ENCODE measurements at places on chromosomes 4 and X.
A peak's percentile ranks its signal among the peaks of the same experiment; 100 is the strongest.

GRCh38 chrX:47915886-47916493, 79.3 kb downstream of the ZNF81 start:
- no peaks in the 10 kb centered on the region for H3K4me1 ChIP-seq
- no peak overlapping the region for H3K4me3 ChIP-seq
- H3K27me3 ChIP-seq: no peaks in the 10 kb centered on the region
- H3K27ac ChIP-seq: no peak overlapping the region

GRCh38 chr4:147340111-147340510, 140.8 kb upstream of the EDNRA start:
- H3K27ac ChIP-seq: peak overlapping the region; percentile 37
- H3K27me3 ChIP-seq: no peaks in the 10 kb centered on the region
- H3K4me1 ChIP-seq: no peaks in the 10 kb centered on the region
- H3K4me3 ChIP-seq: no peak overlapping the region
- no peaks in the 10 kb centered on the region for H3K36me3 ChIP-seq
- DNase-seq: no peak

- no peaks in the 10 kb centered on the region for H3K4me1 ChIP-seq
- no peaks in the 10 kb centered on the region for H3K27me3 ChIP-seq
- no peaks in the 10 kb centered on the region for H3K36me3 ChIP-seq
- DNase-seq: no peak
- no peak overlapping the region for H3K4me3 ChIP-seq
- no peak overlapping the region for H3K27ac ChIP-seq
Measured at GRCh38 chr4:176217510-176217909, 22.1 kb upstream of the SPATA4 start.

GRCh38 chrX:40734971-40735324, 394 bp downstream of the MED14 start:
- H3K27ac ChIP-seq: peak overlapping the region; percentile 97
- no peaks in the 10 kb centered on the region for H3K36me3 ChIP-seq
- H3K4me3 ChIP-seq: peak overlapping the region; percentile 91

- H3K36me3 ChIP-seq: no peaks in the 10 kb centered on the region
- no peaks in the 10 kb centered on the region for H3K27me3 ChIP-seq
- no peak overlapping the region for H3K4me3 ChIP-seq
- DNase-seq: peak; percentile 75
- H3K27ac ChIP-seq: no peak overlapping the region
Measured at GRCh38 chr4:184163813-184164212, 53.9 kb downstream of the ENPP6 start.

- DNase-seq: no peak
- H3K27me3 ChIP-seq: no peaks in the 10 kb centered on the region
- H3K4me1 ChIP-seq: no peaks in the 10 kb centered on the region
- H3K4me3 ChIP-seq: no peak overlapping the region
Measured at GRCh38 chr4:80875642-80876041, 154.9 kb upstream of the BMP3 start.

GRCh38 chr4:4637710-4638109, 95.9 kb upstream of the STX18 start:
- H3K36me3 ChIP-seq: no peaks in the 10 kb centered on the region
- H3K27me3 ChIP-seq: no peaks in the 10 kb centered on the region
- H3K27ac ChIP-seq: no peak overlapping the region
- H3K4me3 ChIP-seq: no peak overlapping the region
- DNase-seq: no peak

DNA sequence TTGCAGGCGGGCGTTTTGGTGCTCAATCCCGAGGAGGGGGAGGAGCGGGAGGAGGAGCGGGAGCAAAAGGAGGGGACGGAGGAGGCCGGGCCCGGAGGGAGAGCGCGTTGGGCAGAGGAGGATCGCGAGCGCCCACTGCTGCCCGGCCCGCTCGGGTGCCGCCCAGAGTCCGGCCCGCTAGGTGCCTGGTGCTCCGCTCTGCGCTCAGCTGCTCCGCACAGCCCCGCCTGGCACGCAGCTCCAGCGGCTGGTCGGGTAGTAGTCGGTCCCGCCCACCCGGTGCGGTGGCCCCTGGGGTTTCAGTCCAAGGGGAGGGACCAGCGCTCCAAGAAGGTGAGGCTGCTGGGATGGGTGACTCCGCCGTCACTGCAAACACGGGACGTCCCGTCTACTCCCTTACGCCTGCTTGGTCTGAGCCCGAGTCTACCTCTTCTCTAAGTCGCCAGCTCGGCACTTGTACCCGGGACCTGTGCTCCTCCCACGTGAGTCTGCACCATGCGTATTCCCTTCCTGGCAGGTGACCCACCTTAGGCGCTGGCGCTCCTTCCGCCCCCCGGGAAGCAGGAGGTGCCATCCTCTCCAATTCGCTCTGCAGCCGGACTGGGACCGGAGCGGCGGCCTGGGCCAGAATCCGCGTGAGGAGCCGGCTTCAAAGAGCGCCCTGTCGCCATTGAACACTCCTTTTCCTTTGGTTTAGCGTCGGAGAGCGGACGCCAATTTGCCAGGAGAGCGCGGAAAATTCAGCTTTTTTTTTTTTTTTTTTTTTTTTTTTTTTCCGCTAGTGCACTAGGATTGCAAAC, 405 bp upstream of the HS3ST1 start:
- H3K4me1 ChIP-seq: peaks cover 19% of the 10 kb centered on the region
- peaks cover 21% of the 10 kb centered on the region for H3K27me3 ChIP-seq
- peak; percentile 93 for DNase-seq
- H3K4me3 ChIP-seq: peak overlapping the region; percentile 58
- H3K27ac ChIP-seq: peak overlapping the region; percentile 39

DNA sequence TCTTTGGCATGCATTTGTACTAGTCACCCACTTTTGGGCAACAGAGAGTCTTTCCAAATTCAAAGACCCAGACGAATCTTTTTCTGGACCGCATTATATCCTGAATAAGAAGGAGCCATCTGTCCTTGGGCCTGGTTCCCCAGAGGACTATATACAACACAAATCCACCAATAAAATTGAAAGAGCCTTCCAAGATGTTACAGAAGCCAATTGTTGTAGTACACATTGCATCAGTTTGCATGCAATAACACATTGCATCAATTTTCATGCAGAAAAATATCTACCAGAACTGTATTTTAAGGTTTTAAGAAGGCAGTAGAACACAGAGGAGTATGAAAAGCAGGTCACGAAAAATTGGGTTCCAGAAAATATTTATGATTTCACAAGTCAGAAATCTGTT, 203.2 kb downstream of the HTR2C start:
- no peaks in the 10 kb centered on the region for H3K4me1 ChIP-seq
- no peaks in the 10 kb centered on the region for H3K36me3 ChIP-seq
- no peaks in the 10 kb centered on the region for H3K27me3 ChIP-seq
- no peak overlapping the region for H3K4me3 ChIP-seq
- no peak overlapping the region for H3K27ac ChIP-seq

GRCh38 chrX:101931136-101931487, 715 bp downstream of the ZMAT1 start:
- H3K27ac ChIP-seq: peak overlapping the region; percentile 82
- peak overlapping the region; percentile 54 for H3K4me3 ChIP-seq
- DNase-seq: peak; percentile 2
- H3K36me3 ChIP-seq: no peaks in the 10 kb centered on the region
- no peaks in the 10 kb centered on the region for H3K4me1 ChIP-seq

DNA sequence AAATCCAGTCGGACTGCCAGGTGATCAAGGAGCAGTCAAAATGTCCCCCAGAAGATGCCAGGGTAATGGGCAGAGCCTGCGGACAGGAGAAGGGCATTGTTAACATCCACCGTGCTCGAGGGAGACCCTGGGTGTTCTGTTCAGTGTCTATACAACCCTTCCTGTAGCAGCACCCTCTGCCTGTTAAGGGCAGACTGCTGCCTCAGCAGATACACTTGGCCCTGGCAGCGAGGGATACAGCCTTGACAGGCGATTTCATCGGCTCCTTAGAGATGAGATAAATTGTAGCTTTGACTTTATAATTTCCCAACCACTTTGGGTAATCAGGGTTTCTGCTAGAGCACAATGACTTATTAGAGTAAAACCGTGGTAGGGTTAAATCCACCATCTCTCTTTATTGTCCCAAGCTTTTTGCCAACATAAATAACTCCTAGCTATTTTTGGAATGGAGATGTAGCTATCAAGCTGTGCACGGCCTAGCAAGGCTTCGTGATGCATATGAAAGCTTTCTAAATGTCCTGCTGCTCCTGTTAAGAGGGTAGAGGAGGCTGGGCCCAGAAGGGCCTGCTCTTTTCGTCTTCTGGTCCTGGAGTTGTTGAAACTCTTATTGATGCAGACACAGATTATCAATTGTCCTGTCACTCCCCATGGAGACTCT, 195.9 kb downstream of the CPEB2 start:
- no peaks in the 10 kb centered on the region for H3K27me3 ChIP-seq
- no peaks in the 10 kb centered on the region for H3K36me3 ChIP-seq
- H3K27ac ChIP-seq: no peak overlapping the region
- H3K4me1 ChIP-seq: no peaks in the 10 kb centered on the region
- H3K4me3 ChIP-seq: no peak overlapping the region

DNA sequence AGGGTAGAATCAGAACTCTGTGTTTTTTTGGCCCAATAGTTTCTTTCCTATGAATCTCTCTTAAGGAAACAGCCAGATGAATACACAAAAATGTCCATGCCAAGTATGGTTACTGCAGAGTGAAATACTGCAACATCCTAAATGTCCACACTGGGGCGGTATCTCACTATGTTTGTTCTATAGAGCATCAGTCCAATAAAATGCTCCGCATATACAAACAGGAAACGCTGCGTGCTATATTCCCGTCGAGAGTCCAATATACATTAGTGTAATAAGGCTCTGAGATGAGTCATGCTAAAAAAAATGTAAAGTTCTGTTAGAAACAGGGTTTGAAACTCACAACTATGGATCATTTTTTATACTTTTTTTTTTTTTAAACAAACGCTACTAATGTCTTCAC, 72.9 kb upstream of the ENOX2 start:
- no peak overlapping the region for H3K27ac ChIP-seq
- H3K4me1 ChIP-seq: no peaks in the 10 kb centered on the region
- H3K27me3 ChIP-seq: peaks cover 5% of the 10 kb centered on the region
- no peak overlapping the region for H3K4me3 ChIP-seq
- DNase-seq: peak; percentile 55
- H3K36me3 ChIP-seq: no peaks in the 10 kb centered on the region

- H3K4me1 ChIP-seq: no peaks in the 10 kb centered on the region
- H3K27me3 ChIP-seq: no peaks in the 10 kb centered on the region
- no peak overlapping the region for H3K27ac ChIP-seq
- no peak overlapping the region for H3K4me3 ChIP-seq
Measured at GRCh38 chr4:55503169-55503568, 43.5 kb downstream of the CLOCK start.

GRCh38 chr4:57103051-57103450, 7.1 kb downstream of the IGFBP7 start:
- no peak overlapping the region for H3K4me3 ChIP-seq
- peaks cover 33% of the 10 kb centered on the region for H3K4me1 ChIP-seq
- no peaks in the 10 kb centered on the region for H3K36me3 ChIP-seq
- no peak for DNase-seq
- H3K27ac ChIP-seq: peak overlapping the region; percentile 20
- no peaks in the 10 kb centered on the region for H3K27me3 ChIP-seq

GRCh38 chr4:5412296-5412695, 296.1 kb downstream of the EVC2 start:
- DNase-seq: no peak
- no peak overlapping the region for H3K4me3 ChIP-seq
- no peaks in the 10 kb centered on the region for H3K27me3 ChIP-seq
- no peaks in the 10 kb centered on the region for H3K4me1 ChIP-seq
- no peak overlapping the region for H3K27ac ChIP-seq

- no peak overlapping the region for H3K27ac ChIP-seq
- H3K36me3 ChIP-seq: no peaks in the 10 kb centered on the region
- no peak overlapping the region for H3K4me3 ChIP-seq
- H3K27me3 ChIP-seq: no peaks in the 10 kb centered on the region
Measured at GRCh38 chr4:169236873-169237626, 33.7 kb downstream of the SH3RF1 start.

DNA sequence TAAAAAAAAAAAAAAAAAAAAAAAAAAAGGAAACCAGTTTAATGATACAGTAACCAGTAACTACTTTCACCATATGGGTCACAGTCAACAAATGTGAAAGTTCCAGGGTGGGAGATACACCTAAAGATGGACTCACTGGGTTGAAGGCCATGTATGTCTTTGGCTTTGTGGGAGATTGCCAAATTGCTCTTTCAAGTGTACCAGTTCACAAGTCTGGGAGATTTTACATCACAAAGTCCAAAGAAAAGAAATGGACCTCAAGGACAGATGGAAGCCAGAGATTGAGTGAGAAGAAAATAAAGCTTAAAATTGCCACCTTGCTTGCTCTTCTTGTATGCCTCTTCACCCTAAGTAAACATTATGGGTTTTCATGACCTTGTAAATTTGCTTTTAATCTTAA, 65.3 kb downstream of the NHS start:
- no peak for DNase-seq
- H3K27ac ChIP-seq: no peak overlapping the region
- no peak overlapping the region for H3K4me3 ChIP-seq
- no peaks in the 10 kb centered on the region for H3K27me3 ChIP-seq
- no peaks in the 10 kb centered on the region for H3K4me1 ChIP-seq

DNA sequence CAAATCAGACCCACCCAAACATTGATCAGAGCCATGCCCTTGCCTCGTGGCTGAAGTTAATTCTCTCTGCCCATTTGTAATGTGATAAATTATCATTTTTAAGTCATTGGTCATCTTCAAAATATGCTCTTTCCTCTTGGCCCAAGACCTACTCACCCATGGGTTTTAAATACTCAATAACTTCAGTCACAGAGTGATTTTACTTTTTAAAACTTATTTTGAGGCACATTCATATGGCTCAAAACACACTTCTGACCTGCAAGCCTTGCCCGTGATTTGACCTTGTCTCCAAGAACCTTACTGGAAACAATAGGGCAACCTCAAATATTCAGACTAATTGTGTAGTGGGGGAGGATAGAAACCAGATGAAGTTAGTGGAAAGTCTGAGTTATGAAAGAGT, 176.2 kb upstream of the LNX1 start:
- no peak overlapping the region for H3K27ac ChIP-seq
- H3K36me3 ChIP-seq: no peaks in the 10 kb centered on the region
- H3K4me1 ChIP-seq: peaks cover 4% of the 10 kb centered on the region
- no peak for DNase-seq

- H3K27ac ChIP-seq: no peak overlapping the region
- no peaks in the 10 kb centered on the region for H3K27me3 ChIP-seq
- DNase-seq: no peak
- no peaks in the 10 kb centered on the region for H3K4me1 ChIP-seq
Measured at GRCh38 chrX:51182545-51182944, 150.1 kb upstream of the NUDT10 start.

DNA sequence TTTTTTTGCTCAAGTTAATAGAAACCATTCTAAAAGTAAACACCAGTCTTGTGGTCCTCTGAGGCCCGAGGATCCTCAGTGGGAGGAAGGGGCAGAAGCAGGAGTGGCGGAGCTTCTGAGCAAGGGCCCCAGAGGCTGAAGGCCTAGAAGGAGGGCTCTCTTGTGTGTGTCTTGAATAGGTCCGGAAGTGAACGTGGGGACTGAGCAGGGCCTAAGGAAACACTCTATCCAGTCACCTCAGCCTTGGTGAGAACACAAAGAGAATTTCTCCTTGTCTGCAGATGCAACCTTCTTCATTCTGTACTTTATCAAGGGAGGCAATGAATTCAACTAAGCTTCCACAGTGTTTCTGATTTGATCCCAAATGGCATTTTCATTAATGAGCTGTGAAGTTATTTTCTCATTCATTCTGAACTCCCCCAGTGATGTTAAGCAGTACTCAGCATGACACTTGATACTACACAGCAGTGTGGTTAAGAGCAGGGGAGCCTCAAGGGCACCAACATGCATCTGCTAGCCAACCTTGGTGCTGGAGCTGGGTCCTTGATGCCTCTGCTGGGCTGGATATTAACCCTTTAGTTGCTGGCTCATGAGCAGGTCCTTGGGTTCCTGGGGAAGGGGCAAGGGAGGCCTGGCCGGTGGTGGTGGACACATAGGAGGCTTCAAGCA, 64.7 kb downstream of the RBM47 start:
- peaks cover 63% of the 10 kb centered on the region for H3K4me1 ChIP-seq
- DNase-seq: no peak
- no peak overlapping the region for H3K4me3 ChIP-seq
